ENCODE measurements at places on chromosomes 2 and 18.

DNA sequence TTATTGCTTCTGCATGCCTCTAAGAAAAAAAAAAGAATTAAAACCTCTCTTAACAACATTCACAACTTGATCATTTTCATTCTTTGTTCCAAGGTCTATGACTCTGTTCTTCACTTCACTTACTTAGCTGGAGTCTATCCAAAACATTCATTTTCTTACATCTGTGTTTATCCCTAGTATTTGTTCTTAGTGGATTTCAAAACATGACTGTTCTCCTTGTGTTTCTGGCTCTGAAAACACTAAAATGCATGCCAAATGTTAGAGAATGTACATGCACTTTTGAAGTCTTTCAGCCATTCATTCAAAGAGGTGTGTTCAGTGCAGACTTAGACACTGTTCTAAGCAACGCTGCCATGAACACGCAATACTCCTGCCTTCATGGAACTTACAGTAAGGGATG is 138.8 kb downstream of the CNTNAP5 start:
- DNase-seq: no peak

GRCh38 chr2:236240228-236240990 is 23.8 kb downstream of the ASB18 start:
- DNase-seq: no peak

DNA sequence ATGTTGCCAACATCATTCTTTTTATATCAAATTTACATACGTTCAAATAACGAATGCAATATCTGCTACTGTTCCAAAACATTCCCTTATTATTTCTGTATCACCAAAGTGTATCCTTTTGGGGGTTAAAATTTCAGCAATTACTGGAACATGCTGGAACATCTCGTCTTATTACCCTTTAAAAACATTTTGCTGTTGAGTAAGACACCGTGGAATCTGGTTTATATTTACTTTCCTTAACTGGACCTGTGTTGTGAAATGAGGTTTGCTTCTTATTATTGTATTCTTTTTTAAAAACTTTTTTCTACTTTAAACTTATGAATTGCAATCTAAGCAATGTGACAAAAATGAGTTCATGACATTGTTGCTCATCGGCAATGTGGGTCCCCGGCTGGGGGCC is 87.4 kb upstream of the PTPRM start:
- no peak for DNase-seq

- DNase-seq: no peak
Measured at GRCh38 chr2:241868661-241869081, 858 bp upstream of the RTP5 start.

DNA sequence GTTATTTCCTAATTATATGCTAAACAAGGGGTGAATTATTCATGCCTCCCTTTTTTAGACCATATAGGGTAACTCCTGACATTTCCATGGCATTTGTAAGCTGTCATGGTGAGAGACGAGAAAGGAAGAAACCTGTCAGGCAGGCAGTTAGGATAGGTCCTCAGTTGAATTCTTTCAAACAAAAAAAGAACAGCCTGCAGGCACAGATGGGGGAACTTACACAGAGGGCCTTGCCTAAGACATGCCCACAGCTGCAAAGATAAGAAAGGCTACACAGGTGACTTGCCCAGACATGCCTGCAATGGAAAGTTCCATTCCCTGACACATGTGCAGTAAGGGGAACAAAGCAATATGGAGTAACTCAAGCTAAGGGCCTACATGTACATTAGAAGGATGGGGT is 128.1 kb downstream of the TMEM163 start:
- no peak for DNase-seq

- no peak for DNase-seq
Measured at GRCh38 chr2:26355038-26355995, 8.7 kb upstream of the ADGRF3 start.

GRCh38 chr2:68779595-68779994 is 45.0 kb downstream of the ARHGAP25 start:
- DNase-seq: no peak

DNA sequence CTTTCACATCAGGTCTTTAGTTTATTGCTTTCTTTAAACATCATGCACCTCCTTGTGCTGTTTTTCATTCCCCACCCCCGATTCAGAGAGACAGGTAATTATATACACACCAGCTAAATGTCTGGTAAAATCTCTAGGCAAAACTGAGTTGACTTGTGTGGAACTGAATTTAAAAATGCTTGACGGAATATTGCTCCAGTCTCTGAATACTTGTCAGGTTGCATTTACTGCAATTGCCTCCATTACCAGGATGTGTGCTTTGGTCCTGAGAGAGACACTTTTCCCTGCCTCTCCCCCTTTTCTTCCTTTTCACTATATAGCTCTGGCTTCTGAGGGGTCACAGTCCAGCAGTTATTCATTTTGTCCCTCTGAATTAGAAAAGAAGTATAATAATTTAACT is 104.0 kb downstream of the PTPRM start:
- DNase-seq: no peak

DNA sequence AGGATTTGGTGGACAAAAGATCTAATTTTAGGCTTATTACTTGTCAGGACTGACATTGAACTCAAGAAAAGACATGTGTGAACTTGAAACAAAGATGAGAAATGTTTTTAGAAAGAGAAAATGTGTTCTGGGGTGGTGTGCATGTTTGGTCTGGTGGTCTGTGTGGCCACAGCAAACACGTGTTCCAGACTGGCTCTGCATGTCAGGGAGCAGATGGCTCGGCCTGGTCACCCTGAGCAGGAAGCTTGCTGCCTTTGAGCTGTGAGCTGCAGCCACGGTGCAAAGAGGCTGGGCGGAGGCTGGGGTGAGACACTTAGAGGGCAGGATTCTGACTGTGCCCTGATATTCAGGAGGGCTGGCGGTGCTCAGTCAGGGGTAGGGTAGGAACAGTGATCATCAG is 186.1 kb downstream of the CTIF start:
- DNase-seq: peak; percentile 46

DNA sequence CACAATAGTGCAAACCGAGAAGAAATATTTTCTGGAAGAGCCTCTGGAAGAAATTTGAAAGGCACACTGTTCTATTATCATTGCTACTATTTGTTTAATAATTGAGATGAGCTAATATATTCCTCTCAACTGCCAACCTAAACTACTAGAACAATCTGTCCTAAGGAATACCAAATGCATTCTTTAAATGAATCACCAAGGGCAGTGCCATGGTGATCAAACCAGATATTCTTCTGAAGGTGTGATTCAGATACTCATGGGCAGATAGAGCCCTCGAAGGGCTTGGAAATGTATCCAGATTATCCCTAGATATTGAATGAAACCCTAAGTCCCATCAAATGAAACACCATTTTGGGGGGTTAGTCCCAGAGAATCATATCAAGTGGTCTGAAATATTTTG is 76.6 kb downstream of the FIGN start:
- DNase-seq: no peak

GRCh38 chr2:28602751-28603639 is 107.1 kb downstream of the PLB1 start:
- no peak for DNase-seq

DNA sequence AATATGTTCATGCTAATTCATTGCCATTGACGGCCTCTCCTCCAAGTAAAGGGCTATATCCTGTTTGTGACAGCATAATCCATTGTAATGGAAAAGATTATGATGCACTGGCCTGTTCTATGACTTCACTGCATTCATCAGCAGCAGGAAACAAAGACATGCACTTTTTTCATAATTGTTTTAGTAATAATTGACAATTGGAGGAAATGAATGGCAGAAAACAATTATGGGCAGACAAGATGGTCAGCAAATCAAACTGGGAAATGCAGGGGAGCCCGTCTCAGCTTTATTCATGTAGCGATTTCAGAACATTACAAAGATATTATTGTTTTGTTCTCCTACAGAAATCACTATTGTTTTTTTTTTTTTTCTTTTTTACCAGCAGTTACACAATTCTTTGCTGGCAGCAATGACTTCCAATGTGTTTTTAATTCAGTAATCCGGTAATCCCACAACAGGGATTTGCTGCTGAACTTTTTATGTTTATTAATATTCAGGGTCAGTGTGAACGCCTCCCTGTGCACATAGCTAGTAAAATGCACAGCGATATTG is 33.8 kb upstream of the RASGRP3 start:
- DNase-seq: no peak

- DNase-seq: no peak
Measured at GRCh38 chr2:70905443-70906421, 30.0 kb upstream of the ATP6V1B1 start.

GRCh38 chr18:56445422-56445821 is 193.0 kb downstream of the TXNL1 start:
- DNase-seq: no peak

DNA sequence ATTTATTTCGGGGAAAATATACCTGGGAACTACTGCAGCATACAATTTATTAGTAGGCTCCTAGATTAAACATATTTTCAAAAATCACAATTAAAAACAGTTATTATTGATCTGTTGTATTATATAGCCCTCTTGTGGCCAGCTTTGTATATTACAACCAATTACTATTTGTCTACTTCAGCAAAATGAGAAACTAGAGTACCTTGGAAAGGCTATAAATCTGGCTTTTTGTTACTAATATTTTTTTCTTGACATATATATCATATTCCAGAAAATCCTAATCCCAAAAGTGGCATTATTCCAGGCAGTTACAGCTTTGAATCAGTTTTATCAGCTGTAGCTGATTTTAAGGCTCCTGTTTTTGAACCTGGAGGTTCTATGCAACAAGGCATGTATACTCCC is 101.2 kb downstream of the UBR3 start:
- DNase-seq: no peak

DNA sequence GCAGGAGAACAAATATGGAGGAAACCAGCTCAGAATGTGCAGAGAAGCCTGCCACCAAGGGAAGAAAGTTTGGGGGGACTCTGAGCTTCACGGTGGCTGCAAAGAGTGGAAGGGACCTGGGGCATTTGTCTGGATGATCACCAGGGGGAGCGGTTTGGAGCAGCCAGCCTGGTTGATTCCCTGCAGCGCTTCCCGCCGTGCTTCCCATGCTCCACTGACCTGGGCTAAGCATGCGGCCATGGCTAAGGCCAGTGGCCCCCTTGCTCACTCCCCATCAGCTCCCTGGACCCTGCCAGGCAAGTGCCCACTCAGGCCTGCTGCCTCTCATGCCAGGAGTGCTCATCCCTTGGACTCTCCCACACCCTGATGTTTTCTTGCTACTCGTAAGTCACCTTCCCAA is 27.0 kb downstream of the NTSR2 start:
- DNase-seq: no peak

- no peak for DNase-seq
Measured at GRCh38 chr2:85987266-85988174, 98.7 kb upstream of the ST3GAL5 start.

DNA sequence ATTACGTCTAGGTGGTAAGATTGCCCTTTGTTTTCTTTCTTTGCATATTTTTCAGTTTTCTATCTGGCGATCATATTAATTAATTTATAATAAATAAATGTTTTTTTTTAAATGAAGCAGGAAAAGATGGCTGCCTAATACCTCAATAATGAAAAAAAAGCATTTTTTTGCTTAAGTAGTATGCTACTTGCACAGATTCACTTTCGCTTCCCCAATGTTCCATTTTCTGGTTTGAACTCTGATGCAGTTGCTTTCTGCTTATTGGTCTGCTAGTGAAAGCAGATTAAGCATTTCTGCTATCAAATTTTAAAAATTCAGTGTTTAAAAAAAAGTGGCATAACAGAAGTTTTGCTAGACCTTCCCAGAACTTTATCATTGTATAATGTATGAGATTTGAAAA is 11.9 kb upstream of the TMEM182 start:
- DNase-seq: no peak

GRCh38 chr18:25248755-25249154 is 103.2 kb downstream of the ZNF521 start:
- DNase-seq: no peak

- no peak for DNase-seq
Measured at GRCh38 chr2:239275044-239275685, 125.7 kb downstream of the HDAC4 start.

GRCh38 chr2:127508631-127509034 is 17.7 kb downstream of the IWS1 start:
- DNase-seq: no peak

- no peak for DNase-seq
Measured at GRCh38 chr2:170814533-170815230, 2.0 kb upstream of the GAD1 start.

GRCh38 chr2:216850665-216851322 is 9.1 kb downstream of the TNP1 start:
- DNase-seq: no peak

DNA sequence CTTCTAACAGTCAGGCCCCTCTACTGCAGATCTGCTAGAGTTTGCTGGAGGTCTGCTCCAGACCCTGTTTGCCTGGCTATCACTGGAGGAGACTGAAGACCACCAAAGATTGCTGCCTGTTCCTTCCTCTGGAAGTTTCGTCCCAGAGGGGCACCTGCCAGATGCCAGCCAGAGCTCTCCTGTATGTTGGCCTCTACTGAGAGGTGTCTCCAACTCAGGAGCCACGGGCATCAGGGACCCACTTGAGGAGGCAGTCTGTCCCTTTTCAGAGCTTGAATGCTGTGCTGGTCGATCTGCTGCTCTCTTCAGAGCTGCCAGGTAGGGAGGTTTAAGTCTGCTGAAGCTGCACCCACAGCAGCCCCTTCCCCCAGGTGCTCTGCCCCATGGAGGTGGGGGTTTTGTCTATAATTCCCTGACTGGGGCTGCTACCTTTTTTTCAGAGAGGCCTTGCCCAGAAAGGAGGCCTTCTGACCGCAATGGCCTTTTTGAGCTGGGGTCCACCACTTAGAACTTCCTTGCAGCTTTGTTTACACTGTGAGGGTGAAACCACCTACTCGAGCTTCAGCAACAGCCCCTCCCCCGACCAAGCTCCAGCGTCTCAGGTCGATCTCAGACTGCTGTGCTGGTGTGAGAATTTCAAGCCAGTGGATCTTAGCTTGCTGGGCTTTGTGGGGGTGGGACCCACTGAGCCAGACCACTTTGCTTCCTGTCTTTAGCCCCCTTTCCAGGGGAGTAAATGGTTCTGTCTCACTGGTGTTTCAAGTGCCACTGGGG is 566.0 kb downstream of the NR4A2 start:
- no peak for DNase-seq

- DNase-seq: peak; percentile 74
Measured at GRCh38 chr18:48575658-48576456, 37.0 kb downstream of the CTIF start.

GRCh38 chr2:9578467-9579235 is 23.0 kb upstream of the ADAM17 start:
- DNase-seq: no peak

DNA sequence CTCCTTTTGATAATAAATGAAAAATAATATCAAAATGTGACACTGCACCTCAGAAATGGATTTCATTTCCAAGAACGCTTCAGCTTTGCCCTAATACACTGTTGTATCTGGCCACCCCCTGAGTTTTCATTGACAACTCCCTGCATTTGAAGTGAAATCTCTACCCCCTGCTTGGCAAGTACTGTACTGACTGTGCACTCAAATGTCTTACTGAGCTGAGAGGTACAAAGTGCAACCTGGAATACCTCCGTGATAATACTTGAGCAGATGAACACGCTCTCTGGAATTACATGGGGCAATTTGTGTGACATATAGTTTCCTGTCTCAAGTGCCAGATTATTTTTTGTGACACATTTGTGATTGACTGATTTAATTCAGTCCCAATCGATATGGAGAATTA is 231.1 kb downstream of the LRP1B start:
- DNase-seq: no peak

- DNase-seq: no peak
Measured at GRCh38 chr2:85053802-85054201, 79.4 kb upstream of the TCF7L1 start.

GRCh38 chr2:236169151-236169721 is 1.1 kb upstream of the GBX2 start:
- DNase-seq: no peak

All from substantia nigra (tissue), 51 donors.